Stimulated activated CD8-positive, alpha-beta memory T cell treated with anti-CD3 and anti-CD28 coated beads, Interleukin-7, amount 100 ng/mL, for 1 hour (primary cell): ENCODE measurements at places on chromosomes 16 and 17.

DNA sequence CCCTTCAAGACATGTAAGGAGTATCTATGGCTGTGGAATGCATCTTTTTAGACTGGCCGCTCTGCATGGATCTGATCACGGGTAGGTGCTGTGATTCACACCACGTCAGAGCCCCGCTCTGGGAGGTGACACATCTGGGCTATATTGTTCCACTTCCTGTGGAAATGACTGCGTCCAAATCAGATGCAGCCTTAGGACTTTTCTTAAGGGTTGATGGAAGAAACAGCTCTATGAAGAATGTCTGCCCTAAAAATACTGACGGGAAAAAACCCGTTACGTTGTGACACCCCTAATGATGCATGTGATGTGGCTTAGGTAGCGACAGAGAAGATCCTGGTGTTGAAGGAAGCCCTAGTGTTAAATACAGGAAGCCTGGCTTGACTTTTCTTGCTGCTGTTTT lies 12.2 kb downstream of the BANP start:
- peak; percentile 51 for DNase-seq

DNA sequence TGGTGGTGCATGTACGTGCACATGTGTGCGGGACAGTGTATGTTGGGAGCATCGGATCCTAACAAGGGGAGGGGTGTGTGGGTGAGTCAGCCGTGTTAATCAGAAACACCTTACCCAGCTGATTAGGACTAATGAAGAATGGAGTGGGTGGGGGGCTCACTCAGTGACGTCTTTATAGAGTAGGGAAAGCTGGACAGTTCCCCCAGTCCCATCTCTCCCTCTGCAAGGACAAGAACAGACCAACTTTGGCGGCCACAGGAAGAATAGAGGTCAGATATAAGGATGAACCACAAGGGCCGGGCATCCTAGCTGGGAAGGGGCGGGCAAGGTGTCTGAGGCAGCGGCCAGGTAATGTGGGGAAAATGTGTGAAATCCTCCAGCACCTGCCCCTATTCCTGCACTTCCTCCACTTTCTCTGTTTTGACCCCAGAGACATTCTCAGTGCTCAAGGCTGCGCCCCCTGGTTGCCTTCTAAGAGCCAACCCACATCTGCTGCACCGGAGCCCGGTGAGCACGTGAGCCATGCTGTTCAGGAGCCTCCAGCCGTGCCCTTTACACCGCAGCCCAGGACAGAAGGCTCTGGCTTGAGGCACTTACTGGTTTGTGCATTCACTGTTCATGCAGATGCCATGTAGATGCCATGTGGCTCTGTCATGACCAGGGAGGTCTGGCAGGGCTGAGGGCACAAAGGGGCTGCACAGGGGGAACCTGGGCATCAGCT lies 18.9 kb upstream of the TBX21 start:
- DNase-seq, result no peak

DNA sequence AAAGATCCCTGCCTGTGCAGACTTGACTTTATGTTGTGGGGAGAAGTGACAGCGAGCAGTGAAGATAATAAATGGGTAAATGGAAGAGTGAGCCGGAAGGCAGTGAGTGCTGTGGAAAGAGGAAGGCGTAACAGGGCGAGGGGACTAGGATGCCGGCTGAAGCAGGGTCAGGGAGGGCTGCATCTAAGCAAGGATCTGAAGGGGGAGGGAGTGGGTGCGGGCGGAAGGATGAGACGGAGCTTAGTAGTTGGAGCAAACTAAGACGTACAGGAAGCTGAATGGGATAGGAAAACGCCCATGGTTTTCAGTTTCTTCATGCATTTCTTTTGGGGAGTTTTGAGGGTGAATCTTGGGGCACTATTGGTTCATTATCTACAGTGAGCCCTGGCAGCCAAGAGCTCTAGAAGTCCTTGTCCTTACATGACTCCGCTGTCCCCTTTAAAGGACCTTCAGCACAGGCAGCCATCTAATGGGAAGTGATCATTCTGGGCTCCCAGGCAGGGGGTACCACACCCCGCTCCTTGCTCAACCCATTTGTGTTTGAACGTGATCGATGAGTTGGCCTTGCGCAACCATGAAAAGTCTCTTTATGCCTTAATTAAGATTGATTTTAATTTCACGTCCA lies 10.4 kb upstream of the NAT9 start:
- no peak for DNase-seq

DNA sequence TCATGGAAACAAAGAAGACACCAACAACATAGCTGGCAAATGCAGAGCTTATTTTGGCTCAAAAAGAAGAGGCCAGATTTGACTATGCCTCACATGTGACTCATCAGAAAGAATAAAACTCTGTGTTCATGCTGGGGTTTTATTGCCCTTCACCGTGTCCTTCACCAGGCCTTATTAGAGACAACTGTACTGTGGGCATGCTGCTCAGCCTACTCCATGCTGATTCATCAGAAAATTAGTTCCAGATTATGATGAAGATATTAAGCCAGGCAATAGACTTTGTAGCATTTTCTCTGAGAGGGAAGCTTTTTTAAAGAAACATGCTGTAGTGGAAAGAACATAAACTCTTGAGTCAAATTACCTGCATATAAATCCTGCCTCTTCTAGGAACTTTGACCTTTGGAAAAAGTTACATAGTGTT lies 89.8 kb downstream of the CYB561 start:
- DNase-seq, result no peak

- DNase-seq, result no peak
Observed at GRCh38 chr17:74452841-74453661, 13.4 kb upstream of the CD300A start.

- DNase-seq, result no peak
Observed at GRCh38 chr17:69067274-69068047, 6.7 kb upstream of the ABCA9 start.

DNA sequence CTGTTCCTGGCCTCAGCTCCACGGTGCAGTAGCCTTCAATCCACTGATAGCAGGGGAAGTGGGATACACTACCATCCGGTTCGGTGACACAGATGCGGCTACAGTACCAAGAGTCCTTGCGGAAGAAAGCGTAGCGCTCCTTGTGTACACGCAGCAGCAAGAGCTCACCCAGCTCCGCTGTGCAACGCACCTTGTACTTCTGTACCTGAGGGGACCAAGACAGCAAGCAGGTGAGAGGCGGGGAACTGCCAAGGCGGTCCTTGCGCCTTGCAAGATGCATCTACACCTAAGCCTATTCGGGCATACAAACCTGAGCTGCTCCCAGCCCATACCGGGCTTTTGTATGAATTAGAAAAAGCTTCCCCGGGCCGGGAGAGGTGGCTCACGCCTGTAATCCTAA lies 1.5 kb downstream of the ALOXE3 start:
- no peak for DNase-seq

GRCh38 chr16:59950431-59950830 lies 1216.3 kb upstream of the GOT2 start:
- DNase-seq, result no peak

GRCh38 chr17:16512011-16512410 lies 20.0 kb upstream of the LRRC75A start:
- no peak for DNase-seq
